Right cardiac atrium (tissue), 5 donors: ENCODE measurements at places on chromosomes 7 and 10.

DNA sequence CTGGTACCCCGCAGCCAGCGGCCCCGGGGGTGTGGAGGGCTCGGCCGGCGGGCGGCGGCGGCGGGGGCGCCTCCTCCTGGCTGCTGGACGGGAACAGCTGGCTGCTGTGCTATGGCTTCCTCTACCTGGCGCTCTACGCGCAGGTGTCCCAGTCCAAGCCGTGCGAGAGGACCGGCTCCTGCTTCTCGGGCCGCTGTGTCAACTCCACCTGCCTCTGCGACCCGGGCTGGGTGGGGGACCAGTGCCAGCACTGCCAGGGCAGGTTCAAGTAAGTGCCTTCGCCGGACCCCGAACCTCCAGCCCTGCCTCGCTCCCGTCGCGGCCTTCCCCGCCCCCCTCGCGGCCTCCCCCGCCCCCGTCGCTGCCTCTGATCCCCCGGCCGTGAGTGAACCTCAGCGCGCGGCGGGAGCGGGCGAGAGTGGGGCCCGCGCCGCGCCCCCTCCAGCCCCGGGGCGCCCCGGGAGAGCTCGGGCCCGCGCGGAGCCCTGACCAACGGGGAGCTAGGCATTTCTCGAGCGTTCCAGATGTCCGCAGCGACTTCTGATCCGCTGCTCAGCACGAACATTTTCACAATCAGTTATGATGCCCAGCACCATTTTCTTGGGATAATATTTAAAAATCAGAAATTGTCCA is 727 bp downstream of the ATRNL1 start:
- DNase-seq = peak; percentile 60

GRCh38 chr10:103541616-103542015 is 48.1 kb downstream of the NEURL1 start:
- DNase-seq = no peak

DNA sequence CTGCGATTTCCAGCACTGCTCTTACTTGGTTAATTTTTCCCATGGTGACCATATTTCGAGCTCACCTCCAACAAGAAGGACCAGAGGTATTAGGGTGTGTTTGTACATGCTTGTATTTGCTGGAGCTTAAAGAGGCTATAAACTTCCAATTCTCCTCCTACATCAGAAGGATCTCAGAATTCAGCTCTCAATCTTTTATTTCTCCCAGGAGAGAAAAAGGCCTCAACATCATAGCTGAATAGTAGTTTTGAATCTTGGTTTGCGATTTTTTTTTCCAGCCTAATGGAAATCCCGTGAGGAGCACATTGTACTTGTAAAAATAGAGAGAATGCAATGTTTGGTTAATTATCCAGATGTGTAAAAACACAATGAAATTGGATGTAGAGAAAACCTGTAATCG is 69.7 kb downstream of the CPVL start:
- DNase-seq = no peak

DNA sequence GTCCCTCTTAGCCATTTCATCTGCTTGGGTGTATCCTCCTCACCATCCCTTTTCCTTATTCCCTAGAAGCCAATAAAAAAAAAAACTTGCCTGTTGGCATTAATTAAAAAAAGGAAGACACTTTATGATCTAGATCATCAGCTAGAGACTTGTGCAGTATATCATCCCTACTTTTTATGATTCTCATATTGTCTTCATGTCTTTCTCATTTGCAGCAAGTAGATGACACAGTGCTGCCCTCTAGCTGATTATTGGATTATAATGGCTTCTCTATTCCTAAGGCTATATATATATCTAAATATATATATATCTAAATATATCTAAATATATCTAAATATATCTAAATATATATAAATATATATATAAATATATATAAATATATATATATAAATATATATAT is 272.4 kb upstream of the LRGUK start:
- no peak for DNase-seq

DNA sequence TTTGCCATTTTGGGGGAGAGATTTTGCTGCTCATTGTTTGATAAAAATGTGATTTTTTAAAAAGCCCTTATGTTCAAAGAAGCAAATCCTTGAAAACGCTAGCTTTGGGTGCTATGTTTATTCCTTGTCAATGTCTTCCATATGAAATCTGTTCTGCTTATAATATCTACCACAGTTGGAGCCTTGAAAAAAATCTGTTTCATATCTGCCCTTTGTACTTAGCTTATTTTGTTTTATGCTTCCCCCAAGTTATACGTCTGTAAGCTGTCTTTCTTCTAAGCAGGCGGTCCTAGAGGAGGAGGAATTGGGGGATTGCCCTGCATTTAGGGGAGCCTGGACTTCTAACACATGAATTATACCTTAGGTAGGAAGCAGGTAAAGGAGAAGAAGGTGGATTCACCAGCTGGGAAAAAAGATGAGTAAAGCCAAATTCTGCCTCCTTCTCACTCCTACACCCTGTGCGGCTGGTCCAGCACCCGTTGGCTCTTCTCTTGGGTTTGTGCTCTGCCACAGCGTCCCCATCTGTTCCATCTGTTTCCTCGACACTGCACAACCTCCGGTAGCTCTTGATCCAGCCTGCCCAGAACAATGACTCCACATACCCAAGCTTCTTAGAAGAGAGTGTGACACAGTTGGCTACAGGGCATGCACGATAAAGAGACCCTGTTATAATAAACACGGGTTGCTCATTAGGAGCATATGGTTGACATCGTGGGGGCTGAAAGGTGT is 31.9 kb upstream of the NEUROD6 start:
- DNase-seq = no peak
